Dermis blood vessel endothelial cell (primary cell): ENCODE measurements at places on chromosomes 12 and 14. TPM values are rescaled to one million over a fixed set of nuclear protein-coding genes. Genes with fewer than 3 reads are reported as not detected.

The CISTR gene
- total RNA-seq: not detected in 2 replicates

The ADAM21 gene
- total RNA-seq: 0.17 and 0.33 TPM in 2 replicates

The DNAH10 gene
- total RNA-seq: under 0.01 TPM in 1 of 2 replicates, not detected in the other

The ZBTB39 gene
- total RNA-seq: 11.1 and 11.2 TPM in 2 replicates

The SLC11A2 gene
- total RNA-seq: 33.9 and 36.8 TPM in 2 replicates

The WNT5B gene
- total RNA-seq: 0.28 and 1.5 TPM in 2 replicates

The NTN4 gene
- 469 and 711 TPM in 2 replicates for total RNA-seq

The G2E3 gene
- 18.9 and 39.7 TPM in 2 replicates for total RNA-seq

The ETFBKMT gene
- 3.2 and 3.6 TPM in 2 replicates for total RNA-seq

The IGF1 gene
- total RNA-seq: 0.34 and 1.0 TPM in 2 replicates

The AQP5 gene
- 0.47 and 1.4 TPM in 2 replicates for total RNA-seq

The MANSC1 gene
- 6.8 and 14.8 TPM in 2 replicates for total RNA-seq

The GPR84 gene
- under 0.01 and 0.05 TPM in 2 replicates for total RNA-seq

The ACSS3 gene
- total RNA-seq: 0.37 and 1.0 TPM in 2 replicates

The TMCC3 gene
- total RNA-seq: 27.8 and 34.5 TPM in 2 replicates

The KRT74 gene
- total RNA-seq: not detected in 2 replicates

The NUP107 gene
- 56.5 and 75.8 TPM in 2 replicates for total RNA-seq

The BDKRB1 gene
- total RNA-seq: not detected in 2 replicates

The OLR1 gene
- total RNA-seq: not detected in 2 replicates

The TUNAR gene
- total RNA-seq: not detected in 2 replicates

The FAR2 gene
- 43.7 and 61.9 TPM in 2 replicates for total RNA-seq

The PLEKHG7 gene
- total RNA-seq: not detected in 2 replicates

The FAM186B gene
- total RNA-seq: 0.19 and 0.34 TPM in 2 replicates

The DDN gene
- under 0.01 and 0.19 TPM in 2 replicates for total RNA-seq

The EGLN3 gene
- 1.4 and 2.1 TPM in 2 replicates for total RNA-seq

The ARHGAP9 gene
- total RNA-seq: not detected in 2 replicates

The B4GALNT3 gene
- total RNA-seq: 0.05 TPM in 1 of 2 replicates, not detected in the other

The GPR135 gene
- 0.47 and 0.68 TPM in 2 replicates for total RNA-seq

The CARMIL3 gene
- 0.05 TPM in 1 of 2 replicates, not detected in the other for total RNA-seq

The TDP1 gene
- 21.3 and 30.4 TPM in 2 replicates for total RNA-seq

The FSCB gene
- total RNA-seq: not detected in 2 replicates

The CMA1 gene
- not detected in 2 replicates for total RNA-seq

The GSC gene
- total RNA-seq: not detected in 2 replicates

The RERG gene
- total RNA-seq: under 0.01 TPM in 1 of 2 replicates, not detected in the other

The VWF gene
- total RNA-seq: 3,052 and 3,683 TPM in 2 replicates
